ENCODE measurements at places on chromosomes 13 and 19.

DNA sequence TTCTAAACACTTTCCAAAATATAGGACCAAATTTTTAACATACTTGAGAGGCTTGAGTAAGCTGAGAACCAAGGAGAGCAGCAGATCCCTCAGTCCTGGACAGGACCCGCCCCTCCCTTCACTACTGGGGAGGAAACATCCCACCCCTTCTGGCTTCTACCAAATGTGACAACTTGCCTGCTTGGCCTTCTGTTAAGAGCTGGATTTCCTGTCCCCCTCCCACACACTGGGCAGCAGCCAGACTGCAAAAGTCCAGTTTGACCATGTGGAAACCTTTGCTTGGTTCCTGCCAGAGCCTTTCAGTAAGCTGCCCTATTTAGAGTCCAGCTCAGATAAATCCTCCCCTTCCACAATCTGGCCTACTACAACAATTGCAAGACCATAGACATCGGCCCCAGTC is 84.3 kb downstream of the FGF14 start:
- DNase-seq: no peak

DNA sequence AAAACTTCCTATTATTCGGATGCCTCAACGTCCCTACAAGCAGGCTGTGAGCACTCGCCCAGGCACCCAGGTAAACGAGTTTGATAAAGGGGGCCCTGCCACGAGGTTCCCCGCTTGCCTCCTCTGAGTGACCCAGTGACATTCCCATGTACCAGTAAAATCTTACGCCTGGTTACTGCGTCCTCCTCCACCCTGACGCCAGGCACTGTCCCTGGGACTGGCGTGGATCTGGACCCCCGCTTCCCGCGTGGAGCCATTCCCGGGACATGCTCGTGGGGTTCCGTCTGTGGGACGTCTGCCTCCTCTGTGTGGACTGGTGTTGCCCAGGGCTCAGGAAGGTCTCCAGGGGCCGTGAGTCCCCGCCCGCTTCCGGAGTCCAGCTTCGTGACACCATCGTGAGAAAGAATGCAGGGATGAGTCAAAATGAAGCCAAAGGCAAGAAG is 407 bp upstream of the ZNF550 start:
- no peak for DNase-seq

GRCh38 chr19:10132905-10133304 is 13.2 kb upstream of the EIF3G start:
- no peak for DNase-seq

GRCh38 chr19:53195265-53195903 is 2.2 kb upstream of the ZNF665 start:
- peak; percentile 86 for DNase-seq

DNA sequence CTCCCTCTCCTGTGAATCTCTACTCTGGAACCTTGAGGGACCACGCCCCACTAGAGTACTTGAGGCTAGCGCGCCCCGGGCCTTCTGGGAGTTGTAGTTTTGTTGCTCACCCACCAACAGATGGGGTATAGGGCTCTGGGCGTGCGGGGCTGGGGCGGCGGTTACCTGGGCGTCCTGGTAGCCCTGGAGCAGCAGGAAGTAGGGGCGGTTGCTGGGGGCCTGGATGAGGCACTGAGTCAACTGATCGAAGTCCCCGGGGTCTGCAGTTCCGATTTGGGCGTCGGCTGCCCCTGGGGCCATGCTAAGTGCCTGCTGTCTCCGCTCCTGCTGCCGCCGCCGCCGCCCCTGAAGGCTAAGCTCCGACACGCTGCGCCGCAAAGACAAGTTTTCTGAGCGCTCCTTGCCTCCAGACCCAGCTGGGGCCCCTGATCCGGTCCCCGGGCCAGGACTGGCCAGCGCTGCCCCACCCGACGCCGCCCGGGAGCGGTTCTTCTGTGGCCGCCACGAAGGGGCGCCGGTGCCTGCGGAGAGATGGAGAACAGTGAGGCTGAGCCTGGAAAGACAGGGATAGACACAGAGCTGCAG is 5.3 kb downstream of the RASIP1 start:
- DNase-seq: no peak

DNA sequence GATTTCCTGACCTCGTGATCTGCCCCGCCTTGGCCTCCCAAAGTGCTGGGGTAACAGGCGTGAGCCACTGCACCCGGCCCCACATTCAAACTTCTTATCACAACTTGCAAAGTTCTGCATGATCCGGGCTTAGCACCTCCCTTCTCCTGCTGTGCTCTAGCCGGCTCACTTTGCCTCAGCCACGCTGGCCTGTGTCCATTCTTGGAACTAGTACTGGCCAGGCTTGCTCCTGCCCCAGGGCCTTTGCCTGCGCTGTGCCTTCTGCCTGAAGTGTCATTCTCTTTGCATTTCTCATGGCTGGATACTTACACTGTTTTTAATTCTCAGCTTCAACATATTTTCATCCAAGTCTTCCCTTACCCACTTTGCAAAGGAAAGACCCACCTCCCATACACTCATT is 29.9 kb downstream of the CACNG6 start:
- DNase-seq: no peak

GRCh38 chr13:78993792-78994191 is 334.8 kb upstream of the OBI1 start:
- DNase-seq: no peak

DNA sequence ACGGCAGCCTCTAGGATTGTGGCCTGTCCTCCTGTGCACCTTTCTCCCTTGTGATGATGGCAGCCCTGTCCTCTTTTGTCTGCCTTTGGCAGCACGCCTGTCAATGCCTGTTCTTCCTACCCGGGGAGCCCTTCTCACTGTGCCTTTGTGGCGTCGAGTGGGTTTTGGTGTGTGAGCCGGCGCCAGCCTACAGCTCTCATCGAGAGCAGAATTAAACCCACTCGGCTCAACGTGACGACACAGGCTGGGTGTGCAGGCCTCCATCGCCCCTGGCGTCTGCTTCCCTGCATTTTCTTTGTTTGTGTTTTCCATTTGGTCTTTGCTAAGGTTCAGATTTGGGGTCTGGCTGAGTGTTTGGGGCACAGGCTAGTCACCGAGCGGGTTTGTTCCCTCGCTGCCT is 34.4 kb downstream of the AP1M1 start:
- DNase-seq: no peak

GRCh38 chr13:99907038-99907437 is 64.5 kb downstream of the ZIC5 start:
- DNase-seq: no peak

- no peak for DNase-seq
Observed at GRCh38 chr19:1811472-1811894, 593 bp downstream of the ATP8B3 start.

DNA sequence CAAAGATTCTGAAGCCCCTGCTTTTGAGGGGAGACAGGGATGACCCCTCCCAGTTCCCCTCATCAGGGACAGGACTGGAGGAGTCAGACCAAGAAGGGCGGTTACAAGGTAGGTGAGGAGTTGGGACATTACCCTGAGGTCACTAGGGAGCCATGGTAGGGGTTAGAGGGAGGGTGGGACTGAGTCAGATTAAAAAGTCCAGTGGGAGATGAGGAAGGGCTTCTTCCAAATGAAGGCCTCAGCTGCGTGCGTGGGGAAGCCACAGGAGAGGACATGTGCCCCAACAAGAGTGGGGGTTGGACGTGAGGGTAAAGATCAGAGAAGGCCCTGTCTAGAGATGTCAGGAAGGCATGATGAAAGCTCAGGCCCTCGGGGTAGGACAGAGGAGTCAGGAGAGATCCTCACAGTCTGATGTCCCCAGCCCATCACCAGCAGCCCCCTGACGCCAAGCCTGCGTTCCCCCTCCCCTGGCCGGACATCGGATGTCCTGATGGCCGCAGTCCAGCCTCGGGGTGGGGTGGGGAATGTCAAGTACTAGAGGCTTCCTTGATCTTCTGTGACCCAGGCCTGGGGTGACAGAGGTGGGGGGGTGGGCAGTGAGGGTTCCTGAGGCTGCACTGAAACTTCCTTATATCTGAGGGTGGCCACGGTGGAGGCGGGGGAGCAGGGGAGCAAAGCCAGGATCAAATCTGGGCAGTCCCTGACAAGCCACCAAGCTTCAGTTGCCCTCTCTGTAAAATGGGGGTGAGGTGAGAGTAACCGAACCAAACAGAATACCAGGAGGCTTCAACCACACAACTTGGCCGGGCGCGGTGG is 6.5 kb upstream of the MFSD12 start:
- DNase-seq: no peak

GRCh38 chr19:28148554-28148953 is 1064.4 kb downstream of the UQCRFS1 start:
- DNase-seq: no peak

DNA sequence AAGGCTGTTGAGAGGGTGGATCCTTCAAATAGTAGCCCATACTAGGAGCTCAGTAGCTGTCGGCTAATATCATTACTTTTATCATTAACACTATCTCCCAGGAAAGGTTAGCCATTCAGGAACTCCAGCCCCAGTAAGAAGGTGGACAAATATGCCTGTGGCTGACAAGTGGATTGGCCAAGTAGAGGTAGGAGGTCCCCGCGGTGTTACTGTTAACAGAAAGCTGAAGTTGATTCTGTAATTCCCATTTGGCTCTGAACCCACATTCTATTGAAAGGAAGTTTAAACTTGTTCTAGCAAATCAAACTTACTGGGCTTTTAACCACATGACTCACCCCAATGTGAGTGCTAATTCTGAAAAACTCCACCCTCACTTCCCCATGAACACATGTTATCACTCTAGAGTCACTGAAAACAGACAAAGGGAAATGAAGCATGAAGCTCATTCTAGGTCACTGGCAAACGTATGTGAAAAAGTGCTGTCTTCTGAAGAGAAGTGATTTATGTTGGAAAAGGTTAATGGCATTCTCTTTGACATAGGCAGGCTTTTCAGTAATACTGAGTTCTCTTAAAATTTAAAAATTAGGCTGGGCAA is 273.5 kb downstream of the FGF14 start:
- no peak for DNase-seq
